ENCODE measurements at places on chromosomes 12 and 14.

GRCh38 chr12:644818-645552 is 18.3 kb downstream of the NINJ2 start:
- DNase-seq, result no peak

- DNase-seq, result no peak
Observed at GRCh38 chr12:101181776-101182175, 28.3 kb downstream of the SLC5A8 start.

GRCh38 chr12:39442831-39443080 is 164 bp downstream of the KIF21A start:
- no peak for DNase-seq

DNA sequence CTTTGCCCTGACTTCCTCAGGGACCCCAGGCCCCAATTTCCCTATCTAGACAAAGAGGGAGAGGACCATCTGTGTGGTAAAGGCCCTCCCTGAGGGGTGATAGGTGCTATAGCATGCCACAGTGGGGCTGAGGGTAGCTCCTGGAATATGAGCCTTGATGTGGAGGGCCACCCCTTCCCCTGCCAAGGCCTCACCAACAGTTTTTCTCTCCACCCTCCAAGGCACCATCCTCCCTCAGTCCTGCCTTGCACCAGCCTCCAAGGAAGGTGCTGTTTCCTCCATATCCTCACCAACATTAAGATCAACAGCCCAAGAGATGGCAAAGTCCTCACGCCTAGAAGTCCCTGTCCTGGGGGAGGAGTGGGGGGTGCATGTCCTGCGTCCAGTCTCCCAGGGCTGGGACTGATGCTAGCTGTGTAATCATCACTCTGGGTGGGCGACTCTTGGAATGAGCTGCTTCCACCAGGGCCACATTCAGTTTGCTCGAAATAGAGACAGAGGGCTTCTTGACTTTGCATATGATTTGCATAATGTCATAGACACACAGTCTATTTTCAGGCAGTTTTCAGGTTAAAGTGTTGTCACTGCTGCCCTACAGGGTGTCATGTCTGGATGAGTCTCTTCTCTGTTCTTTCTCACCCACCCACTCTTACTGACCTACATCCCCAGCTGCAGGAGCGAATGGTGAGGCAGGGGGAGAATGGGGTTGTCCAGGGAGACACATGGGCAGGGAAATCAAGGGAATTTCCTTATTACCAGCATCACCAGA is 17.4 kb downstream of the ACVRL1 start:
- no peak for DNase-seq

GRCh38 chr12:26122681-26123481 is 2.0 kb downstream of the BHLHE41 start:
- DNase-seq, result no peak

Measured in NCI-H2081 treated with DMSO at 0.1 percent for 48 hours (cell line).